Stomach (tissue), 19 donors: ENCODE measurements at places on chromosomes 16 and 17. TPM values are rescaled to one million over a fixed set of nuclear protein-coding genes. Genes with fewer than 3 reads are reported as not detected.

The RCVRN gene
- polyA plus RNA-seq: 0.75 TPM

GRCh38 chr16:48444574-48444973 is 59.4 kb upstream of the SIAH1 start:
- no peaks in the 10 kb centered on the region for H3K36me3 ChIP-seq
- no peaks in the 10 kb centered on the region for H3K27me3 ChIP-seq
- peak; percentile 37 for DNase-seq
- H3K27ac ChIP-seq: peak overlapping the region; percentile 46

The SARM1 gene
- polyA plus RNA-seq: 4.6 TPM

The CACNG4 gene
- 3.1 TPM for polyA plus RNA-seq

The PPM1E gene
- 0.15 TPM for polyA plus RNA-seq

The PARD6A gene
- 3.5 TPM for polyA plus RNA-seq

DNA sequence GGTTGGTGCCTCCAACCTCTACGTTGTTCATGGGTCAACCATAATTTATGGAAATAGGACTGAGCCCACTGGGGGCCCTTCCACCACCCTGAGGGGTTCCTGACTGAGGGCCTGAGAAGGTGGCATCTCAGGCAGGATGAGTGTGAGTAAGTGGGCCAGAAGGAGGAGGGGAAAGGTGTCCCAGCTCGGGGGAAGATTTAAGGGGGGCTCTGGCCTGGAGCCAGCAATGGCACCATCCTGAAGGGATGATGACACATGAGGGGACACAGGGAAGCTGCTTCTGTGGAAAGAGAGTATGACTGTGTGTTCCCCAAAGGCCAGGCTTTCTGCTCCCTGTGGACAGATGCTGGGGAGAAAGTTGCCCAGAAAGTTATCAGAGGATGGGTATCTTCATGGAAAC is 18.7 kb downstream of the MYL4 start:
- H3K27me3 ChIP-seq: no peaks in the 10 kb centered on the region
- no peaks in the 10 kb centered on the region for H3K36me3 ChIP-seq
- DNase-seq: no peak
- H3K27ac ChIP-seq: no peak overlapping the region
- no peak overlapping the region for H3K4me3 ChIP-seq

- H3K4me3 ChIP-seq: no peak overlapping the region
- H3K27me3 ChIP-seq: no peaks in the 10 kb centered on the region
- DNase-seq: no peak
- no peaks in the 10 kb centered on the region for H3K4me1 ChIP-seq
- H3K27ac ChIP-seq: no peak overlapping the region
- H3K36me3 ChIP-seq: peaks cover 28% of the 10 kb centered on the region
These were observed 15.3 kb upstream of the TRIM37 start for GRCh38 chr17:59121901-59122480.

The FN3KRP gene
- 28.2 TPM for polyA plus RNA-seq

GRCh38 chr17:35243561-35244340 is 879 bp downstream of the SLFN5 start:
- H3K4me1 ChIP-seq: peaks cover 59% of the 10 kb centered on the region
- no peaks in the 10 kb centered on the region for H3K36me3 ChIP-seq
- H3K27ac ChIP-seq: peak overlapping the region; percentile 94

GRCh38 chr16:57530104-57530521 is 6.3 kb downstream of the CCDC102A start:
- DNase-seq: peak; percentile 81
- no peak overlapping the region for H3K4me3 ChIP-seq
- H3K4me1 ChIP-seq: peaks cover 36% of the 10 kb centered on the region
- peaks cover 4% of the 10 kb centered on the region for H3K36me3 ChIP-seq
- H3K27me3 ChIP-seq: no peaks in the 10 kb centered on the region

- H3K4me1 ChIP-seq: no peaks in the 10 kb centered on the region
- peaks cover 28% of the 10 kb centered on the region for H3K36me3 ChIP-seq
- no peaks in the 10 kb centered on the region for H3K27me3 ChIP-seq
- DNase-seq: no peak
- no peak overlapping the region for H3K4me3 ChIP-seq
These were observed 72.8 kb downstream of the SOCS1 start for GRCh38 chr16:11183035-11183812.

DNA sequence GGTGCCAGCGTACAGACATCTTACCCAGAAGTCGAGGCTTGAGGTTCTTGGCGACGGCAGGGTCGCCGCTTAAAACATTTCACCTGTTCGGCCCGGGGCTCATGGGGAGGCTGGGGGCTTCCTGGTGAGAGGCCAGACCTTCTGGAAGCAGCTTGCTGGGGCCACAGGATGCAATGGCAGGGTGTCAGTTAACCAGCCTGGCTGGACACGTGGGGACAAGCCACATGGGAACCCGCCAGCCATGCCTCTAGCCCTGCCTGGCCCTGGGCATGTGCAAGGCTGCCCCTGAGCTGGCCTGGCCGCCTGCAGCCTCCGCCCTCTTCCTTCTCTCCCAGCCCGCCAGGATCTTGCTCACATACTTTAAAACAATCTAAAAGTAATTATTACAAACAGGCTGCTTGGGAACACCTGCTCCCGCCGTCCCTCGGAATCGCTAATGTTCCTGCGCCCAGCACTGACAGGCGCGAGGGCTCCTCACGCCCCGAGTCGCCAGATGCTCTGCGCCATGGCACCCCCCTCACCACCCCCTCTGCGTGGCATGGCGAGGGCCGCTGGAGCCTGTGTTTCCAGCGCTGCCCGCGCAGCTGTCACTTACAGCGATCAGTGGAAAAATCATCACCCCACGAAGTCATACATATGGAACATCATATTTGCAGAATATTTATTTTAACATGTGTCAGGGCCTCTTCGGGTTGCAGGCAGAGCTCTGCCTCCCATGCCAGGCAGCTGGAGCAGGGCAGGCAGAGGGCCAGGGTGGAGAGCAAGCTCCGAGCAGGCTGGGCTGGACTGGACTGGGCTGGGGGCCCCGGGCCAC is 188.7 kb upstream of the GSE1 start:
- H3K4me1 ChIP-seq: peaks cover 56% of the 10 kb centered on the region
- H3K27ac ChIP-seq: peak overlapping the region; percentile 62
- H3K4me3 ChIP-seq: no peak overlapping the region
- peak; percentile 63 for DNase-seq
- H3K36me3 ChIP-seq: no peaks in the 10 kb centered on the region
- no peaks in the 10 kb centered on the region for H3K27me3 ChIP-seq

- no peaks in the 10 kb centered on the region for H3K27me3 ChIP-seq
- no peak overlapping the region for H3K4me3 ChIP-seq
- no peak for DNase-seq
- no peak overlapping the region for H3K27ac ChIP-seq
These were observed 5.6 kb downstream of the GLG1 start for GRCh38 chr16:74601126-74601871.

GRCh38 chr17:5562661-5563360 is 21.5 kb downstream of the NLRP1 start:
- no peak overlapping the region for H3K27ac ChIP-seq
- no peak for DNase-seq
- no peaks in the 10 kb centered on the region for H3K4me1 ChIP-seq
- no peaks in the 10 kb centered on the region for H3K27me3 ChIP-seq
- H3K4me3 ChIP-seq: no peak overlapping the region

The FOXC2 gene
- 0.08 TPM for polyA plus RNA-seq
